Stimulated activated naive CD8-positive, alpha-beta T cell treated with anti-CD3 and anti-CD28 coated beads, Interleukin-15, amount 100 ng/mL, for 72 hours (primary cell): ENCODE measurements at places on chromosomes 6 and 20.

- DNase-seq: peak; percentile 85
Measured at GRCh38 chr20:34363062-34363464, at the start of gene ITCH. Gene ITCH, plus strand, starts transcription at chr20:34363273. Its CDS starts 30,539 bp downstream, at chr20:34393812.

DNA sequence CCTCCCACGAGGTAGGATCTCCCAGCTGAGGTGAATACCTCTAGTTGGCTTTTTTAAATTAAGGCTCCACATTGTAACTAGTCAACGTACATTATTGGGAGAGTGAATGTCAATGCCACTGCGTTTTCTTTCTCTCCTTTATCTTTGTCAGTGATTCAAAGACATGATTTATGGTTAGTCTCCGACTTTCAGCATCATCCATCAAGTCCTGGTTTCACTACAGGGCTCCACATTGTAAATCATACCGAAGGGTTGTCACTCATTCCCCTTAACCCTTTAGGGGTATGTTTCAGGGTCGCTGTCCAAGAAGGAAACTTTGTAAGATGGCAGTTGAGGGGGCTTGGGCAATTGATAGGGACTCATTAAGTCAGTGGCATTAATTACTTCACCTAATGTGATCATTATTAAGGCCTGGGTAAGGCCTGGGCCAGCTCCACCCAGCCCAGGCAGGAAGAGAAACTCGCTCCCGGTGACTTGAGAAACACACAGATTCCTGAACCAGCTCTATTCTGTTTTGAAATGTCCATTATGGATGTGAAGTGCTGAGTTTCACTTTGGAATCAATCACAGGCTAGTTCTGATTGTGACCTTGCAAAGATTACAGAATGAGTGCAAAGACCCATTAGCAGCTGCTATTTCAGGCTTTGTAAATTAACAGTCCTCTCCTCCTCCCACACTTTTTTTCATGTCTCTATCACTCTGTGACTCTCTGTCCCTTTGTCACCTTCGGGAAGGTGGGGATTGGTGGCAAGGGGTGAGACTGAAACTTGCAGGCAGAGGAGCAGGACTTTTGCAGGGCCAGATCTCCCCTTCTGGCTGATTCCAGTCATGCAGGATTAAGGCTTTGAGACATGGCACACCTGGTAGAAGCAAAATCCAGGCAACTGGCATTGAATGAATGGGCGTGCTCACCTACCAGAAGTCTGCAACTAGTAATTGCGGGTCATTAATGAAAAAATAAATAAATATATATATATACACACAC lies 222.4 kb downstream of the TSHZ2 start:
- DNase-seq: no peak

GRCh38 chr6:121724576-121724975 lies 289.1 kb downstream of the GJA1 start:
- DNase-seq: no peak

- DNase-seq: no peak
Measured at GRCh38 chr20:5570452-5570851, 179.7 kb upstream of the SHLD1 start.

- peak; percentile 49 for DNase-seq
Measured at GRCh38 chr6:72621291-72622093, at the start of gene KCNQ5. Gene KCNQ5, plus strand, starts transcription at chr6:72622064.

- DNase-seq: no peak
Measured at GRCh38 chr6:16249971-16250370, 11.6 kb downstream of the GMPR start.

DNA sequence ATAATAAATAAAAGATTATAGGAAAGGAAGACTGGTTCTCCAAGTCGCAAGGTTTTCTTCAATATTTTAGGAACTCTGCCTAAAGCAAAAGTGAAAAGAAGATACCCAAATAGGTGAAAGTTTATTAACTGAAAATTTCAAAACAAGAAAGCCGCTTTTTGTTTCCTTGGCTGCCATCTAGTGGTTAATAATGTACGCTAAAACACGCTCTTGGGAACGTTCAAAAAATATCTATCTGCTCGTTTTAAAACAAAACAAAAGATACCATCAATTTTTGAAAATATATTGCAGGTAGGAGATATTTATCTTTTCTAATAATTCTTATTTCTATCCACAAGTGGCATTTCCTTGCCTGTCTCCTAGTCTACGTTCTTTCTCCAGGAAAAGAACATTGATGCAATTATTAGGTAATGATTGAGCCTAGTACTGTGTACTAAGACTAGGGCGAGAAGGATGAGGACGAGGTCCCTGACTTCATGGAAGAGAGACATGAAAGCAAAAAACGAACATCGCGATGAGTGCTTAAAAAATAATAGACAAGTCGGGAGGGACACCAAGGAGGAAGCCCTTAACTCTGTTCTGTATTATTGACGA lies 97.2 kb downstream of the SPTLC3 start:
- no peak for DNase-seq

DNA sequence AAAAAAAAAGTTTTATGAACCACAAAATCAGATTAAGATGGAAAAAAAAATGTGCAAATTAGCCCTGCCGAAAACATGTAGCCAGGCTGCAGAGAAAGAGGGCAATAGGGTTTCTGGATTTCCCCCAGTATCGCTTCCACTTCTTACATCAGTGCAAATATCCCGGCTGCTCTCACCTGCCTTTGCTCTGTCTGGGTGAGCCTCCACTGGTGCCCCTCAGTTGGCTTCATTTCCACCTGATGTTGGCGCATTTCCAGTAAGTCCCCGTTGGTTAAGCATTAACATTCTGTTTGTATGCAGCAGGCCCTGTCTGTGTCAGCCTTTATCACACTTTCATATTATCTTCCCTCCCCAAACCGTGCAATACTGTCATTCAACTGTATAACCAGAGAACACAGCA lies 215.1 kb downstream of the CBLN4 start:
- no peak for DNase-seq

- DNase-seq: no peak
Measured at GRCh38 chr20:50073500-50073899, 39.5 kb downstream of the UBE2V1 start.

DNA sequence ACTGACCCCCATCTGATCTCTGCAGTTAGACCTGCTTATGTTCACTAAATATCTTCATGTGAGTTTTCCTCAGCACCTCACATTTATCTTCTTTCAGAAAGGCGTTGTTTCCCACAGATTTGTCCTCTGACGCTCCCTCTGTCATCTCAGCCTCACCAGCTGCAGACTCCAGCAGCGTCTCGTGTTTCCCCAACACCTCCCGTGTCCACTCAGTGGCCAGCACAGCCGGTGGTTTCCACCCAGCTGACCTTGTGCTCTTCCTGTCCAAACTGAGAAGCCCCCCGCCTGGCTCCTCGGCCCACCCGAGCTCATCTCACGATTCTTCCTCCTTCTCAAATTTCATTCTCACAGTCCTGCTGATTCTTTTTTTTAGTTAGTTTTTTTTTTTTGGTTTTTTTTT lies 12.5 kb downstream of the ERMARD start:
- no peak for DNase-seq

GRCh38 chr6:166105341-166106075 lies 62.1 kb downstream of the TBXT start:
- DNase-seq: no peak

DNA sequence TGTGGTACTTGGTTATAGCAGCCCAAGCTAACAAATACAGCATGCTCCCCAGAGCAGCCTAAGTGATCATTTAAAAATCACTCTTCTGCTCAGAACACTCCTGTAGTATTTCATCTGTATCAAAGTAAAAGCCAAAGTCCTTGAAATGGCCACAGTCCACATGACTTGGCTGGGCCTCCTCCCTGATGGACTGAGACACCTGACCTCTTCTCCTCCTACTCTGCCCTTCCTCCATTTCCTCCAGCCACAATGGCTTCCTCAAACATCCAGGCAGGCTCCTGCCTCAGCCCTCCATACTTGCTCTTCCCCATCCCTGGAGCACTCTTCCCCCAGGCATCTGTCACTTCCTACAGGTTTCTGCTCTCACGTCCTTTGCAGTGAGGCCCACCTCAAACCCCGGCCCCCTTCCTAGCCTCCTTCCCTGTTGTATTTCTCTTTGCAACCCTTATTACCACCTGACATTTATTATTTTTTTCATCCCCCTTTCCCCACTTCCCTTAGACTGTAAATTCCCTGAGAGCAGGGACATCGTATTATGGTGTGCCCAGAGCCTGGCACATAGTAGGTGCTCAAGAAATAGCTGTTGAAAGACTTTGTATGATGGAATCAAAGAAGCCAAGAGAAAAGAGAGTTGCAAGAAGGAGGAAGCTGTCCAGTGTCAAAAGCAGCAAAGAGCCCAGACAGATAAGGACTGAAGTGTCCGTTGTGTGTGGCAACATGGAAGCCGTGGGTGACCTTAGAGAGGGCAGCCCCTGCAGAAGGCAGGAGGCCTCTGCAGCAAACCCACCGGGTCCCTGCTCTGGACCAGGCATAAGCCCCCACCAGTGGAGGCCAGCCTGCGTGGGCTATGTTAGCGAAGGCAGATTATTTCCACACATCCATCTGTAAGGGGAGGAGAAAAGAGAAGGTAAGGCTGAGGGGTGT lies 87.5 kb downstream of the TRERF1 start:
- DNase-seq: no peak

- DNase-seq: no peak
Measured at GRCh38 chr6:9437836-9438235, 977.0 kb downstream of the TFAP2A start.

DNA sequence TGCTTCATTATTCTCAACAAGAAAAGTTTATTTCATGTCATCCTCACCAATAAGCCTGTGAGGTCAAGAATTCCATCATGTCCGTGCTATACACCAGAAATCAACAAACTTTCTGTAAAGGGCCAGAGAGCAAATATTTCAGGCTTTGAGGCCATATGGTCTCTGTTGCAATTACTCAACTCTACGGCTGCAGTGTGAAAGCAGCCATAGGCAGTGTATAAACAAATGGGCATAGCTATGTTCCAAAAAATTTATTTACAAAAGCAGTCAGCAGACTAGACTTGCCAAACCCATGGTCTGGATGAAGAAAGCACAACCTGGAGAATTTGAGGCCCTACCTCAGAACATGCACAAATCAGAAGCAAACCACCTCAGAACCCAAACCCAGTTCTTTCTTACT lies 118.5 kb downstream of the PCSK2 start:
- DNase-seq: no peak

- no peak for DNase-seq
Measured at GRCh38 chr6:84882768-84883766, 118.7 kb upstream of the TBX18 start.

DNA sequence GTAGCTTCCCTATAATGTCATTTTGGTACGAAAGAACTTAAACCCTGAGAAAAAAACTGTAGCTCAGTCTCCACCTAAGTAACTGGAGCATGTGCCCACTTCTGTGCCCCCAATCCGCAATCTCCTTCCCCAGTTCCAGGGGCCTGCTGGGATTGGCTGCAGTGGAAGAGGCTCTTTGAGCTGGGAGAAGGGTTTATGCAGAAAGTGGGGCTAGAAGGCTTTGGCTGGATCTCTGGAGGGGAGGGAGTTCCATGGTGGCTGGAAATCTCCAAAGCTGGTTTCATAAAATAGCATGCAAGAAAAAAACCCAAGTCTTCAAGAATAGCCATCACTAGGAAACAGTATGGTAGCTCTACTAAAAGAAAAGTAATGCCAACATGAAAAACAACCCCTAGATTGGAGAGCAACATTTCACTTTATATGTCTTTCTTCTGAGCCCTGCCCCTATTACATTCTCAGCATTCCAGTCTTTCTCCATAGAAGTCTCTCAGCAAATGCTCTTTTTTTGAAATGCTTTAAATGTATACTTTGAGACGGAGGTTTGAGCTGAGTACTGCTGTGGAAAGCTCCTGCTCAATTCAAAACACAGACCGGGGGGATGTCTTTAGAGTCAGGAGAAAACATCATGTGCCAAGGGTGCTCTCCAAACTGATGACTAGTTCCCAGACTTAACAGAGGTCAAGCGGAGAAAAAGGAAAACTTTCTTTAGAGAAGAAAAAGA lies 36.0 kb upstream of the FOXO3 start:
- no peak for DNase-seq

DNA sequence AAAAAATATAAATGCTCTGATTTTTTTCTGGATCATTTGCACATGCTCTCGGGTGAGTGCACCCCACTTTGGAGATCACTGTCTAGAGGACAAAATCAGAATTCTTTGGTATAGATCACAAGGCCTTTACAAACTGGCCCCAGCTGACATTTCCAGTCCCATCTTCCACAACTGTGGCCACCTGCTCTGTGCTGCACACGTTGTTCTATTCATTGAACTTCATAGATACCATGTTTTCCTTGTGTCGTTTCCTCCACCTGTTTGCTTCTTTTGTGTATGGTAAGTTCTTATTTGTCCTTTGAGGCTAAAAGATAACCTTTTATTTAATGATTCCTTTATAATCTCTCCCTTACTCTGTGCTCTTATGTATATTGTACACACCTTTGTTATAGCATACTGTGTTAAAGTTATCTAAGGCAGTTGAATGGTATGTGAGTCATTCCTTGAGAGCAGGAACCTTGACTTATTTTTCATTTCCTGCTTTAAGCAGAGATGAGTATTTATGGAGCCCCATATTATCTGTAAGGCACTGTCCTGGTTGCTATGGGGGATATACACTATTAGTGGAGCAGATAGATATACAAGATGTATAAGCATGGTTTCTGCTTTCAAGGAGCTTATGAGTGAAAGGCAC lies 12.0 kb upstream of the SLC17A5 start:
- DNase-seq: no peak

GRCh38 chr6:7261032-7261841 lies 51.8 kb downstream of the SSR1 start:
- peak; percentile 48 for DNase-seq
